ENCODE measurements at places on chromosomes 1 and 21. TPM values are rescaled to one million over a fixed set of nuclear protein-coding genes. Genes with fewer than 3 reads are reported as not detected.

DNA sequence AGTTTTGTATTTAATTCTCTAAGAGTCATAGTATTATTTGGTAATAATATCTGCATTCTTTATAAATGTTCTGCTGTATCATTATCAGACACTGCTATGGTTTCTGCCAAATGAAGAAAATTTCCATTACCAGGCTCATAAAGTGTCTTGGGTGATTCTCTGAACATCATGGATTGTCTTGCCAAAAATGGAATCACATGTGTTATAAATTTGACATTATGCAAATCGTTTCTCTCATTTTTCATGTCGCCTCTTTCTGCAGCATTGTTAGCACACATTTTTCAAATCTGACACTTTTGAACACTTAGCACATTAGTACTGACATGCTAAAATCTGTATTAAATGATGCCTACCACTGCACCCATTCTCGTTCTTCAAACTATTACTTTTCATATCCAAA lies 74.2 kb upstream of the NEK7 start:
- DNase-seq: no peak

DNA sequence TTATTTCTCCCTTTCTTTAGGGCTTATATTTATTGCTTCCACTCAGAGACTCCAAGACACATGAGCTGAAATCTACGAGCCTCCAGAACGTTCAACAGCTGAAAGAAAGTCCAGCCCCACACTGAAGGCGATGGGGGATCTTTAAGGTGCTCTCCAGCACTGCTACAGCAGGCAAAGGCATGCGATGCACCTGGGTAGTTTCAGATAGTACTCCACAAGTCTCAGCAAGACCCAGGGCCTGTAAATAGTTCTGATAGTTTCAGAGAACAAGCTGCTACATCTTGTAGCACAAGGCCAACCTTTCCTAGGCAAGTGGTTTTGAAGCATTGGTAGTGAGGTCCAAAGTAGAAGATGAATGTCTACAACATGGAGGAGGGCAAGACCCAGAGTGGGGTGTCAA lies 2.2 kb upstream of the HSD3B1 start:
- no peak for DNase-seq

- DNase-seq: peak; percentile 4
Observed at GRCh38 chr1:85078903-85079302, 30.6 kb upstream of the MCOLN3 start.

The HUNK gene
- 7.5 TPM for total RNA-seq

DNA sequence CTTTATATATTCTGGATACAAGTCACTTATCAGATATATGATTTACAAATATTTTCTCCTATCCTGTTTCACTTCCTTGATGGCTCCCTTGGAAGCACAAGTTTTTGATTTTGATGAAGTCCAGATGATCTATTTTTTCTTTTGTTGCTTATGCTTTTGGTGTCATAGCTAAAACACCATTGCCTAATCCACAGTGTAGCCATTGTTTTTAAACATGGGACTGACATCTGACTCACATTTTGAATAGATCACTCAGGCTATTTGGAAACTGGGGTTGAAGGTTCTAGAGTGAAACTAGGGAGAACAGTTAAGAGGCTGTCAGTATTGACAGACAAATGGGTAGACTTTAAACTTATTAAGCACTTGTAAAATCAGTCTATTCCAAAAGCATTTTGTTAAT lies 16.6 kb downstream of the AK4 start:
- DNase-seq: no peak
